NB4 (cell line): ENCODE measurements at places on chromosomes 12 and 14.
A peak's percentile ranks its signal among the peaks of the same experiment; 100 is the strongest.

- no peak for DNase-seq
Measured at GRCh38 chr12:3795066-3795465, 42.2 kb upstream of the CRACR2A start.

GRCh38 chr12:56188131-56188777, 1.0 kb downstream of the SMARCC2 start:
- peak; percentile 58 for DNase-seq

- DNase-seq: no peak
Measured at GRCh38 chr14:91112194-91112593, 1.7 kb upstream of the DGLUCY start.

DNA sequence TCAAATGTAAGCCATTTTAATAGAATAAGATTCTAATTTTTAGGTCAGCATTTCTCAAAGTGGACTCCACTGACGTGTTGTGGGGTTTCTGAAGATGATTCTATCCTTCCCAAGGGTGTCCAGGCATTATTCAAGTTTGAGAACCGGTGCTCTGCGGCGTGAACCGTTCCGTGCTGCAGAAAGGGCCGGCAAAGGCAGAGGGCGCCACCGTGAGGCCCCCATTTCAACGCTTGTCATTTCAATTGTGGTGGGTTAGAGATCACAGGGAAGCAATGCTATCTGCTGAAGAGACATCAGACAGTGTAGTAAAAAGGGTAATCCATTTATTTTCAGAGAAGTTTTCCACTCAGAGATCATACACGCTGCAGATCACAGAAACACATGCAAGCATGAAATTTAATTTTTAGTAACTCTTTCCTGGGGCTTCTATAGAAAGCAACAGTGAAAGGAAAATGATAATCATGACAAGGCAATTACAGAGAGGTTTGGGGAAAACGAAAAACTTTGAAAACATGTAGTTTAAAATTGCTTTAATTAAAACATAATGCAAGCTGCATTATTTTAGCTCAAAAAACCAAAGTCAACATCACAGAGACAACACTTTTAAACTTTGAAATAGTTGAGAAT, 201.7 kb downstream of the EXOC5 start:
- peak; percentile 47 for DNase-seq

DNA sequence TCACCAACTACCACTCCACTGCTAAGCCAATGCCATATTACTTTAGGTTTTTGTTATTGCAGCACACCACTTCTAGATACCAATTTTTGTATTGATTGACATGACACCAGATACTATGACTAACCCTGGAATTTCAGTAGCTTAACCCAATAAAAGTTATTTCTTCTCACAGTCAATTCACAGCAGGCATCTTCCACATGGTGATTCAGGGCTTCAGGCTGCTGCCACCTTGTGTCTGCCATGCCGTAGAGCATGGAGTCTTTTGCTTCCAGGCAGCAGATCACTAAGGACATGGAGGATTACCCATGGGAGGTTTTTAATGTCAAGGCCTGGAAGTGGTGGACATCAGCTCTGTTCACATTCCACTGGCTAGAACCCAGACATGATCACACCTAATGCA, 56.4 kb upstream of the LTA4H start:
- peak; percentile 40 for DNase-seq

DNA sequence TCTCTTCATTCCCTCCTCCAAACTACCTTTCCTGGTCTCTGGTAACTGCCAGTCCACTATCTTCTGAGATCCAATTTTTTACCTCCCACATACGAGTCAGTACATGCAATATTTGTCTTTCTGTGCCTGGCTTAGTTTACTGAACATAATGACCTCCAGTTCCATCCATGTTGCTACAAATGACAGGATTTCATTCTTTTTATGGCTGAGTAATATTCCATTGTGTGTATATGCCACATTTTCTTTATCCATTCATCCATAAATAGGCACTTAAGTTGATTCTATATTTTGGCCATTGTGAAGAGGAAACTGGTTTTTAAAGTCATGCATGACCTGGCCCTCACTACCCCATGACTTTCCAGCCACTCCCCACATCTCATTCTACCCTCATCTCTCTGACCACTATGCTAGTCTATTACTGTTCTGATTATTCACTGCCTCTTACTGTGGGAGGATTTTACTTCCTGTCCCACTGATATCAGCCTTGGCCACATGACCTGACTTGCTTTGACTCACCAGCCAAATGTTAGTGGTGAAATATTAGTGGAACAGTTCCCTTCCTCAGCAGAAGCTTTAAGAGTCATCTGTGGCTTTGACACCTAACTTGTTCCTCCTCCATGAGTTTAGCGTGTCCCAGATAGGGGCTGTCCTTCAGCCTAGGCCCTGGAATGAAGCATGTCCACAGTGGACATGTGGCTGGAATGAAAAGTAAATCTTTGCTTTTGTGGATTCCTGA, 52.2 kb downstream of the GOLGA5 start:
- DNase-seq: peak; percentile 81

- DNase-seq: peak; percentile 9
Measured at GRCh38 chr12:63206909-63207308, 55.9 kb upstream of the AVPR1A start.

GRCh38 chr12:128455851-128456250, 188.9 kb downstream of the TMEM132C start:
- no peak for DNase-seq

- no peak for DNase-seq
Measured at GRCh38 chr12:85060916-85061315, 24.8 kb downstream of the LRRIQ1 start.

- peak; percentile 41 for DNase-seq
Measured at GRCh38 chr12:98572010-98572409, 21.5 kb upstream of the SLC25A3 start.

DNA sequence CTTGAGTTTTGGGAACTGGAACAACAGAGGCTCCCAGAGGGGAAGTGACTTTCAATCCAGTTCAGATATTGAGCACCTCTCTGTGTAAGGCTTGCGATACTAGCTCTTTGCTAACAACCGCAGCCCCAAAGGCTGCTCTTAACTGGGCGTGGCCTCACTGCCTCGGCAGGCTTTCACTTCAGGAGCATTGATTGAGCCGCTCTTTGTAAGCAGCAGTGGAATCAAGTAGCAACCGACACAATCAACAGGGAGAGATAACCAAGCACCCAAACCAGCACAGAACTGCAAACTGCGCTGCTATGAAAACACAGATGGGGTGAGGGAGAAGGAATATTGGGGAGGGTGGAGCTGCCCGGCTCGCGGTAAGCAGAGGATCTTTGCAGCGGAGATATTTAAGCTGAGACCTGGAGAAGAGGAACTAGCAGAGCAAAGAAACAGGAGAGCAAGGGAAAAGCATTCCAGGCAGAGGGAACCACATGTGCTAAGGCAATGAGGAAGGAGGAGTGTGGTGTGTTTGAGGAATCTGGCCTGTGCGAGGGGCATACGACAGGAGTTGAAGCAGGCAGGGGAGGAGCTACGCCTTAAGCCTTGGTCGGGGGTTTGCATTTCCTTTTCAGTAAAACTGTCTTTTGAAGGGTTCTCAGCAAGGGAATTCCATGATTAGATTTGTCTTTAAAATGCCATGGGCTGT, 17.3 kb upstream of the YY1 start:
- peak; percentile 89 for DNase-seq

GRCh38 chr12:11408096-11408495, 12.7 kb upstream of the PRB2 start:
- DNase-seq: no peak

DNA sequence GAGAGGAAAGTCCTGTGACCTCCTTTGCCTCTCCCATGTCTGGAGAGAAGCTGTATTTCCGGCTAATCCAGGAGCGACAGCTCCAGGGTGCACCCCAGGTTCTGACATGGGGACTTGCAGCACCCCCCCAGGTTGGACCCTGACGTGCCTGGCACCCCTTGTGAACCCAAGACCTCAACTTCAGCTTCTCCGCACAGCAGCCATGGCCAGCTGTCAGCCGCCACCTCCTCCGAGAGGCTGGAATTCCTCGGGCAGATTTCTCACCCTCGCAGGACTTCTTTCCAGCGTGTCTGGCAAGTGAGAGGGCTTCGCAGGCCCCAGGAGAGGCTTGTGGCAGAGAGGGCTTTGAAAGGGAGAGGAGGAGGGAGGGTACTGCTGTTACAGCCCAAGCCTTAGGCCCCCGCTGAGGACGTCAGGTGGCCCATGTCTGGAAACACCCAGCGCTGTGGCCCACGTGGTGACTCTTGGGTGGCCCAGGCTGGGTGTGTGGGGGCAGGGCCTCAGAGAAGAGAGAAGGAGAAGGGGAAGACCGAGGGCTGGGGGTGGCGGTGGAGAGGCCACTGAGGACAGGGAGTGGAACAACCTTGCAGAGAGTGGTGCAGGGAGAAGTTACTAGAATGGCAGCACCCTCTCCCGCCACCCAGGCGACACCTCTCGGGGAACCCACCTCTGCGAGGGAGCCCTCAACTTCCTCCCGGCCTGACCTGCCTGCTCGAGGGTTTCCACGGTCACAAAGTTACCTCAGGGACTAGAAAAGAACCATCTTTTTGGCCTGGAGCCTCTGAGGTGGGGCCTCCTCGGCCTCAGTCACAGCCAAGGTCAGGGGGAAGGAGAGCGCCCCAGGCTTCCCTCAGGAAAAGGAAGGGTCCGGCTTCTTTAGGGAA, 11.7 kb upstream of the RPS6KL1 start:
- DNase-seq: peak; percentile 45

DNA sequence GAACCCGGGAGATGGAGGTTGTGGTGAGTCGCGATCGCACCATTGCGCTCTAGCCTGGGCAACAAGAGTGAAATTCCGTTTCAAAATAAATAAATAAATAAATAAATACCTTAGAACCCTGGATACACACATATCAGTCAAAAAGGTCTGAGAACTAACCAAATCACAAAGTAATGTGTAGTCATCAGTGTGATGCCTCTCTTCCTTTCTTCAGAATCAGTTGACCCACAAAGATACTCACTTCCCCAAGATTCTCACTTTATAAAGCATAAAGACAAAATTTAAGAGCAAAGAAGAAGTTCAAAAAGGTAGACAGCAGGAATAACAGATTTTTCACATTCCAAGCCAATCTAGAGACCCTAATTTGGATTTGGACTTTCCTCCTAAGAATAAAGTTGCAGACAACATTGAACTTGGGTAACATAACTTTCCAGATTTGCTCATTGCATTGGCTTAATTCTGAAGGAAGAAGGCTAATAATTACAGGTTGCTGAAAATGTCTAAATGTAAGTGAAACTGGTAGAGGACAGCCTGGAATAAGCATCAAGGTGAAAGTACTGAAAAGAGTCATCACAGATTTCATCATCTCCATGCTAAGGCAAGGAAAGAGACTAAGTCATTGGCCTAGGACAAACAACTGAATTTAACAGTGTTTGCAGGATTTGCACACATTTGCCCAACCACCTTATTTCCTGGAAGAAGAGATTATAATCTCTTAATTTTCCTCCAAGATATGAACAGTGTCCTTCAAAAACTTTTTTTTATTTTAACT, 17.4 kb downstream of the TMED10 start:
- no peak for DNase-seq

DNA sequence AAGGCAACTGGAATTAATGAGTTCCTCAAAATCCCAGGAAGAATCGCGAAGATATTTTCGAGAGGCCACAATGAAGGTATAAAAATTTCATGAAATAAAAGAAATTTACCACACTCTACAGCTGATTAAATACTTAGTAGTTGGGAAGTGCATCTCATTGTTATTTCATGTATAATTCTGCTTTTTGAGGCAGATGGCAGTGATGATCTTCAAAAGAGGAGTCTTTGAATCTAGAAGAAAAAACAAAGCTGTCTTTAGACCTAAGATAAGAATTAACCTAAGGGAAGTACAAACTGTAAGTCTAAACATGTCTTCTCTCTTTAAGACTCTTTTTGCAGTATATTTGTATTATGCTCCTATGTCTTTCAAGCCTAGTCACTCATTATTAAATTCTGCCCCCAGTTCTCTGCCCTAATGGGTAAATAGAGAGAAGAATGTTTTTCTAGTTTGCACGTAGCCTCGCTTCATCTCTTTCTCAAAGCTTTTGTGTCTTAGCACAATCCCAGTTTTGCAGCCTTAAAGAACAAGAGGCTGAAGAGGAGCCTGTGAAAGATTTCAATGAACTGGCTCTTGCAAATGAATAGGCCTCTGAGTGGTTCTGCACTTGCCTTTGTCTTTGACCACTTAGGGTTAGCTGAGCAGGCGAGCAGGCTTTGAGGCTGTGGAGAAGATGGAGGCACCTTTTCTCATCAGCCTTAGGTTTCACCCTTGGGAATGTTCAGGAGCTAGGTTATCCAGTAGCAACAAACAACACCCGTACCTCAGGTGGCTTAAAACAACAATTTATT, 32.7 kb downstream of the CFAP54 start:
- no peak for DNase-seq

GRCh38 chr12:56029666-56030293, 8.9 kb downstream of the IKZF4 start:
- DNase-seq: peak; percentile 73

- no peak for DNase-seq
Measured at GRCh38 chr12:24840046-24840800, 108.7 kb downstream of the BCAT1 start.

DNA sequence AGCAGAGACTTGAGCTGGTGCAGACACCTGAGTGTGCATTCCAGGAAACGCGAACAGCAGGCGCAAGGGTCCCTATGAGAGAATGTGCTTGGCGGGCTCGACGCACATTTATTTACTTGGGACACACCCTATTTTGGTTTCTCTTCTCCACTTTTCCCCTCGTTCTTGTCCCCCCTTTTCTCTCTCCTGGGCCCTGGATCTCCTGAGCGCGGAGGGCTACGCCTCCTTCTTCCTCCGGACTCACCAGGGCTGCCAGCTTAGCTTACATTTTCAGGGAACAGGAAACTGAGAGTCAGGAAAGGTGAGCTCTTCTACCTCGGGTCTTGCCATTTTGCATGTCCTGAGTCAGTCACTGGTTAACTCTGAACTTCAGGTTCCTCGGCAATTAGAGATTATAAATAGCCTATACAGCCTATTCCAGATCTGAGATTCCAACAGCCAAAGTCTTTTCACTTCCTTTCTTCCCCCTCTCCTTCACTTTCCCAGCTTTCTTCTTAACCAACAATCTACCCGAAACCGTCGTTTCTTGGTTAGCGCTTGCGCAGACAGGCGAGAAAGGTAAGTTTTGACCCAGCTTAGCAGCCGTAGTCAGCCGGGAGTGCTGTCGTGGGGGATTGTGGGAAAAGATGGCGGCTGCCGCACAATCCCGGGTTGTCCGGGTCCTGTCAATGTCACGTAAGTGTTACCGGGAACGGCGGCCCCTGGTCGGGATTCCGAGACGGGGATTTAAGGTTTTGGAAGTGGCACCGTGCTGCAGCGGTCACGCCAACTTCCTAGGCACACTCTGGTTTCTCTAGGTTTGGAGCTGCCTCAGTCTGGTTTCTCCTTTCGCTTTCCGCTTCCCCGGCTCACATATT, at the start of the genes AKAP3 and NDUFA9:
Gene AKAP3 (minus strand): TSS at position 551 of the 857 bp plus-strand sequence. CDS start 10,855 bp downstream, outside the sequence.
Gene NDUFA9 (plus strand): TSS at position 614 of the 857 bp plus-strand sequence. CDS start 13 bp downstream, at position 627.
- DNase-seq: peak; percentile 85
